Bladder microvascular endothelial cell (primary cell): ENCODE measurements at places on chromosomes 1 and 21. TPM values are rescaled to one million over a fixed set of nuclear protein-coding genes. Genes with fewer than 3 reads are reported as not detected.

The PTPRU gene
- total RNA-seq, result 3.2 and 7.6 TPM in 2 replicates

The GTF2B gene
- 27.0 and 44.9 TPM in 2 replicates for total RNA-seq

The SMPDL3B gene
- 0.32 and 1.3 TPM in 2 replicates for total RNA-seq

The HCRTR1 gene
- 0.65 and 5.2 TPM in 2 replicates for total RNA-seq

The CLDN19 gene
- total RNA-seq, result not detected in 2 replicates

The F11R gene
- 84.2 and 331 TPM in 2 replicates for total RNA-seq

The SYT6 gene
- total RNA-seq, result under 0.01 TPM in 1 of 2 replicates, not detected in the other

The NUDT4B gene
- total RNA-seq, result 17.8 and 36.6 TPM in 2 replicates

The S100A1 gene
- under 0.01 TPM in 1 of 2 replicates, not detected in the other for total RNA-seq

The FAM163A gene
- 0.25 TPM in 1 of 2 replicates, not detected in the other for total RNA-seq

The ANGPTL7 gene
- 0.16 TPM in 1 of 2 replicates, not detected in the other for total RNA-seq

The RHOU gene
- total RNA-seq, result 0.97 and 10.2 TPM in 2 replicates

The LIPI gene
- not detected in 2 replicates for total RNA-seq

The NECTIN4 gene
- total RNA-seq, result 0.31 and 0.32 TPM in 2 replicates

The EPHA2 gene
- 72.7 and 298 TPM in 2 replicates for total RNA-seq

The CFHR1 gene
- total RNA-seq, result not detected in 2 replicates

The CYP4A22 gene
- total RNA-seq, result not detected in 2 replicates

The RCAN1 gene
- 42.1 and 47.9 TPM in 2 replicates for total RNA-seq

The CD84 gene
- total RNA-seq, result not detected in 2 replicates

The NBPF9 gene
- total RNA-seq, result 7.1 and 19.4 TPM in 2 replicates

The IL6R gene
- total RNA-seq, result 10.7 and 15.0 TPM in 2 replicates

The AHCTF1 gene
- 19.1 and 33.5 TPM in 2 replicates for total RNA-seq

The SH3BGR gene
- 0.44 and 0.81 TPM in 2 replicates for total RNA-seq

The GNG12 gene
- 90.5 and 245 TPM in 2 replicates for total RNA-seq

The RAD54L gene
- 5.8 TPM in 2 replicates for total RNA-seq
